ENCODE measurements at places on chromosomes 4 and X. TPM values are rescaled to one million over a fixed set of nuclear protein-coding genes. Genes with fewer than 3 reads are reported as not detected.

DNA sequence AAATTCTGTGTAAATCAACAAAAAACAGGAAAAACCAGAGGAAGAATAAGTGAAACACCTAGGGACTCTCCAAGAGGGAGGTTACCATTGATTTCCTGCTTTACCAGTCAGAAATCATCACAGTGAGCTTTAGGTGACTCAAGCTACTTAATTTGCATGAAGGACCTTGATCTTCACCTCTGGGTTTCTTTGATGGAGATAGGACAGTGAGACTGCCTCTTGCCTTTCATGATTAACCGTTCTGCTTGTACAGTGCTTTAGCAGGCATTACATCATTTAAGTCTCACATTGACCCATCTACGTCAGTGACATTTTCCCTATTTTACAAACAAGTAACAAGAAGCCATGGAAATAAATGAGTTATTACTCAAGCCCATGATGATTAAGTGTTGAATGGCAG is 3.4 kb upstream of the GK start:
- no peak for DNase-seq

DNA sequence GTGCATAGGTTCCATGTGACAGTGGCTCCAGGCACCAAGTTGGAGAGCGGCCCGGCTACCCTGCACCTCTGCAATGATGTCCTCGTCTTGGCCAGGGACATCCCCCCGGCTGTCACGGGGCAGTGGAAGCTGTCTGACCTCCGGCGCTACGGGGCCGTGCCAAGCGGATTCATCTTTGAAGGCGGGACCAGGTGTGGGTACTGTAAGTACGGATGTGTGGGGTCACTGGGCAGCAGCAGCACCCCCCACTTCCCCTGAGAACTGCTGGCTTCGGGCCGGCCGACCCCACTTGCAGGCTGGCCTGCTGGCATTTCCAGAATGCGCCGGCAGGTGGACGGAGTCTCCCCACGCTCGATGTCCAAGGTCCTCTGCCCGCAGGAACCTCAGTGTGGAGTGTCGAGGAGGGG is 13.2 kb downstream of the DOK7 start:
- no peak for DNase-seq

DNA sequence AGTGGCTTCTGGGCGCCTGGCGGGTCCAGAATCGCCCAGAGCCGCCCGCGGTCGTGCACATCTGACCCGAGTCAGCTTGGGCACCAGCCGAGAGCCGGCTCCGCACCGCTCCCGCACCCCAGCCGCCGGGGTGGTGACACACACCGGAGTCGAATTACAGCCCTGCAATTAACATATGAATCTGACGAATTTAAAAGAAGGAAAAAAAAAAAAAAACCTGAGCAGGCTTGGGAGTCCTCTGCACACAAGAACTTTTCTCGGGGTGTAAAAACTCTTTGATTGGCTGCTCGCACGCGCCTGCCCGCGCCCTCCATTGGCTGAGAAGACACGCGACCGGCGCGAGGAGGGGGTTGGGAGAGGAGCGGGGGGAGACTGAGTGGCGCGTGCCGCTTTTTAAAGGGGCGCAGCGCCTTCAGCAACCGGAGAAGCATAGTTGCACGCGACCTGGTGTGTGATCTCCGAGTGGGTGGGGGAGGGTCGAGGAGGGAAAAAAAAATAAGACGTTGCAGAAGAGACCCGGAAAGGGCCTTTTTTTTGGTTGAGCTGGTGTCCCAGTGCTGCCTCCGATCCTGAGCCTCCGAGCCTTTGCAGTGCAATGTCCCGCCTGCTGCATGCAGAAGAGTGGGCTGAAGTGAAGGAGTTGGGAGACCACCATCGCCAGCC is at the start of gene ATOH1:
Gene ATOH1, plus strand, starts transcription at position 422 of the 663 bp plus-strand sequence. Its CDS starts 174 bp downstream, at position 596.
- peak; percentile 77 for DNase-seq

GRCh38 chr4:46445710-46446314 is 55.9 kb upstream of the GABRA2 start:
- no peak for DNase-seq

DNA sequence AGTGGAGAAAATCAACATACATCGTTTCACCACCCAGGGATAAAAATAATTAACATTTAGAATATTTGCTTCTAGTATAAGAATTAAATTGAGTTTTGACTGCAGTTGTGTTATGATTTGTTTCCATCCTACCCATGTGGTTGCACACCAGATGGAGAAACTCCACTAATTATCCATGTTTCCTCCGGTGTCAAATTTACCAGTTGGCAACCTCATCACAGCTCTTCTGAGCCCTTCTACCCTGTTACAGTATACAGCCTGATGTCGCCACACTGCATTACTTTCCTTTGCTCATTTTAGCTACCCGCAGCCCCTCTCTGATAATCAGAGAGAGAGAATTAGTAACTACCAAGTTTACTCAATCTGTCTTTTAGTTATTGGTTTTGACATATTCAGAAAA is 411.2 kb downstream of the DTHD1 start:
- DNase-seq, result no peak

DNA sequence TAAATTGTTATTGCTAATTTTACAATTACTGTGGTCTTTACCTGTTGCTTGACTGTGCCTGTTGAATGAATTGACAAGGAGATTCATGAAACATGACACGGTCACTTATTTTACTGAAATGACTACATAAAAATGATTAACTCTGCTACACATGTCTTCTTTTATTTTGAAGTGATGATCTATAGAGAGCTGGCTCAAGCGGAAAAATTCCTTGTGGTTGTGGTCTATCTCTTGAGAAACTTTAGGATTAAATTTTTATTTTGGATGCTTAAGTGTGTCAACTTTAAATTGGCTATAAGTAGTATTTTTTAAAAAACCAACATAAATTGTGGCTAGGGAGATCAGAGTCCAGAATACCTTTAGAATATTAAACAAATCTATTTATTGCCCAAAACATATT is 131.8 kb upstream of the PITX2 start:
- no peak for DNase-seq

DNA sequence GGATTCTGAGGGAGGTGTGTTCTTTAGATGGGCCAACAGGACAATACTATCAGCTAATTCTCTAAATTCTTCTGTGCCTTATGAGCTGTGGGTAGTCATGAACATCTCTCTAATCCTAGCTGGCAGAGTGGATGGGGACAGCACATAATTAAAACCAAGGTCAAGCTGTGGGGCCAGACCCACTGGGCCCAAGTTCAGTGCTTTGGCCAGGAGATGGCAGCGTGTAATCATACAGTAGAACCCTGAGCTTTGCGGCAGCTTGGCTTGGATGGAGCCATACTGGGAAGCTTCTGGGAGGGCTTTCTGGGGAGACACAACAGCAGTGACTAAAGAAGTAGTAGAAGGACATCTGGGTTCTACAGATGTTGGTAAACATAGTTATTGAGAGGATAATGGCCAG is 140.3 kb upstream of the CXCL13 start:
- no peak for DNase-seq

- DNase-seq, result no peak
These were observed 6.7 kb downstream of the MANBA start for GRCh38 chr4:102754044-102754443.

DNA sequence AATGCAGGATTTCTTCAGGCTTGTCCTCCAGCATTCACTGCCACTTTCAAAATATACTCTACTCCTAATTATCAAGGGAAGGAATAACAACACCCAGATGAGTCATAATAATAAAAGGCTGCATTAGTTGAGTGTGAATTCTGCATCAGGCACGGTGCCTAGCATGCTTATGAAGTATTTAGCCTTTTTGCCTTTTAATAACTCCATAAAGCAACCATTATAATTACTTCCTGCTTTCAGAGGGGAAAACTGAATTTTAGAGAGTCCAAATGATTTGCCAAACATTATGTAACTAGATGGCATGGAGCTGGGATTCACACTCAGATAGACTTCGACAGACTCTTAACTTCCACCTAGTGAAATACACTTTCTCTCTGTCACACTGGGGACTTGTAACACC is 2365.5 kb downstream of the PCDH7 start:
- no peak for DNase-seq

DNA sequence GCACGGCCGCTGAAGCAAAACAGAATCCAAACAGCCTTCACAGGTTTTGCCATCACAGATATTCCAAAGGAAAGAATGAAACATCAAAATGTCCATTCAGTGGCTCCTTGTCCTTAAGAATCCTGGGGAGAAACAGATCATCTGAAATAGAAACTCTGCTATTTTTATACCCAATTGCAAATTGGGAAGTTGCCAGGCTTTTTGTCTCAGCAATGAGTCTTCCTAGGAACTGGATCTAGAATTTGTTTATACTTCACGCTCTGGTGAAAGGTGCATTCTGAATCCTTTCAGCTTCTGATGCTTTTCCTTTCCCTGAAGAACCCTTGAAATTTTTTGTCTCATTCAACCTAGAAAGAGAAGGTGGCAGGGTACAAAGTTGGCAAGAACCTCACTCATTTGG is 218.9 kb downstream of the FBXW7 start:
- DNase-seq, result no peak

KDR gene
- 4.8 TPM for total RNA-seq

MAP7D2 gene
- total RNA-seq, result 1.4 TPM

SLC38A5 gene
- 16.7 TPM for total RNA-seq

All from left colon (tissue), 2 donors.